ENCODE measurements at places on chromosomes 3 and 15.

DNA sequence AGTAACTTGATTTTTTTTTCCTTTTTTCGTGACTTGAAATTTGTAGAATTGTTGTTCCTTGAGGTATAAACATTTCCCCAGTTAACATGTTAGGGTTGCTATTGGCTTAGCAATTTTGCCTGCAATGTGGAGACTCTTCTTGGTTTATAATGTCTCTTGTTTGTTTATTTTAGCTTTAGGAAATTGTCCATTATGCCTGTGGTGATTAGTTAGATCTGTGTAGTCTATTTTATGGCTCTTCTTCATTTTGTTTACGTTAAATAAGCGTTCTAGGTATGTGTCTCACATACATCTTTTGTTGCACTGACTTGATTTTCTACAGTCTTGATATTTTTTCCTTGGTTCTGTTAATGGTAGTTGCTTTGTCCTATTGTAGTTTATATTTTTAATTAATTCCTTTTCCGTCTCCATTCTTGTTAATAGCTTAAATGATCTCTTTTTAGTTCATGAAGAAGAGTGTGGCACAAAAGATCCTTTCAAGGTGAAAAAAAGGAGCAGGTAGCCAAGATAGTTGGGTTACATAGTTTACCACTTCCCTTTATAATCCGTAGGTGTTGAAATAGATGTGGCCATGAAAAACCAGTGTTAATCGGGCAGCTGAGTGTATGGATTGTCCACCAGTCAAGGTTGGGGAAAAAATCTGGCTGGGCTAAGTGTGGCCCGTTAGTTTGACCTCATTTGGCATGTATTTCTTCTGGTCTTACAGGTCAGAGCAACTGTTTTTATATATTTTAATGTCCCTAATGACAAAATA, 12.1 kb downstream of the IQGAP1 start:
- DNase-seq: peak; percentile 3

- DNase-seq: no peak
These were observed 20.5 kb upstream of the ATP10A start for GRCh38 chr15:25883463-25884259.

DNA sequence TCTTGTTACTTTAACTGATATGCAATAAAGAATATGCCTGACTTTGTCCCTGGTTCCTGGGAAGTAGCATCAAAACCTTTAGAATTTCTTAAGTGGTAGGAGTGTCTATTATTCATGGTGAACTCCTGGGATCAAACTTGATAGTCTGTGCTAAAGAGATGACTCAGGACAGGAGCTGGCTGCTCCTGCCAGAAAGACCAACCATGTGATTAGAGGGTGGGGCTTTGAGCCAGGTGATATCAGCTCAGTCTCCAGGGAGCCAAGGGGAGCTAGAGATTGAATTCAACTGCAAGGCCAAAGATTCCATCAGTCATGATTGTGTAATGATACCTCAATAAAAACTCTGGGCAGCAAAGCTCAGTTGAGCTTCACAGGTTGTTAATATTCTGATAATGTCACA, 20.6 kb upstream of the TMC3 start:
- DNase-seq: no peak

DNA sequence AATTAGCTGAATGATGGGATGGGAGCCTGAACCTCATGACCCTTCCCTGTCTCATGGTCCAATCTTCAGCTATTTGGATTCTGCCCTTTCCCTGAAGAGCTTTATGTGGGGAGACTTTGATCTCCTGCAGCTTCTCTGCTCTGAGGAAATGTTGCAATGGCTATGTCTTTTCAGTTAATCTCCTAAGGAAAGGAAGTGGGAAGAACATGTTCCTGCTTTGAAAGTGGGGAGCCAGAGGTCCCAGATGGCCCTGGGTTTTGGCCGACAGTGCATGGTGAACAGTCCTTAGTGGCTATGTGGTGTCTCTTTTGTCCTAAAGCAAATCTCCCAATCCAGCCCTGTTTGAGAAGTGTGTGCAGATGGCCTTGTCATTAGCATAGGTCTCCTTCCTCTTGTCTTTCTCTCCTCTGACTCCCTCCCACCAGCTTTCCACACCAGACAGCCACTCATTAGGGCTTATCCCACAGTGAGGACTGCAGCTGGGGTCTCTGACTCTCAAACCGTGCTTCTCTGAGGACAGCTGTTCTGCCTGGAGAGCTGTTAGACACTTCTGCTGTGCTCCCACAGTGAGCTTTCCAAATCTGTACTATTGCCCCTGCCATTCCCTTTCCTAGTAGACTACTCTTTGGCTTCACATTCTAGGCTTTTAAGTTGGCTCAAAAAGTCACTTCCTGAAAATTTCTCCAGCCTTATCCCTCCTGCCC, 365.8 kb upstream of the UMPS start:
- no peak for DNase-seq

- no peak for DNase-seq
These were observed 52.9 kb upstream of the LIMD1 start for GRCh38 chr3:45541326-45542321.

GRCh38 chr15:53129121-53129904, 339.2 kb upstream of the ONECUT1 start:
- no peak for DNase-seq

GRCh38 chr15:93895976-93896770, 335.2 kb upstream of the MCTP2 start:
- DNase-seq: no peak

DNA sequence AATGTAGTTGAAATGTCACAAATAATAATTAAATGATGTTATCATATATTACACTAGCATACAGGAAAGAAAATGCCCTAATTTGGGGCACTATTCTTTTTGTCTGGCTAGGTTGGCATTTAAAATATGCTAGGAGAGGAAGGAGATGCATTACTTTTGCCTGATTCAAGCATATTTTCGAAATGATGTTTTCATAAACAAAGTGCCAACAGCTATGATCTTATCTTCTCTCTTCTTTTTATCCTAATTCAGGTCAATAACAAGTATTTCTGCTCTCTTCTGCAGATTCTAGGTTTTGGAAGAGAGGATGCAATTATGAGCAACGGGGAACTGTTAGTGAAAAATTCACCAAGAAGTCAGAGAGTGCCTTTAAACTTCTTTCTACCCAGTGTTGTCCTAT, 55.8 kb upstream of the NR2F2 start:
- DNase-seq: no peak

DNA sequence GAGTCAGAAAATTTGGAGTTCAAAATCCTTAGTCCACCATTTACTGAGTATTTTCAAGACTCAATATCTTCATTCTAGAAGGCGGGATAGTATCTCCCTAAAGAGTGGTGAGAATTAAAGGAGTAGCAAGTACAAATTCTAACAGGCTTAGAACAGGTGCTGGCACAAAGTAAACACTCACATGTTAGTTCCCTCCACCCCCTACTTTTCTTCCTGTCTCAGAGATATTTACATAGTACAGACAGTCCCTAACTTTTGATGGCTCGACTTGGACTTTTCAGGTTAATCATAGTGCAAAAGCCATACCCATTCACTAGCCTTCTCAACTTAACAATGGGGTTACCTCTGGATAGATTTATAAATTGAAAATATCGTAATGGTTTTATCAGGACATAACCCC, 476.2 kb upstream of the RASGRP1 start:
- no peak for DNase-seq

GRCh38 chr3:42746455-42747450, 26.3 kb downstream of the CCDC13 start:
- DNase-seq: no peak

DNA sequence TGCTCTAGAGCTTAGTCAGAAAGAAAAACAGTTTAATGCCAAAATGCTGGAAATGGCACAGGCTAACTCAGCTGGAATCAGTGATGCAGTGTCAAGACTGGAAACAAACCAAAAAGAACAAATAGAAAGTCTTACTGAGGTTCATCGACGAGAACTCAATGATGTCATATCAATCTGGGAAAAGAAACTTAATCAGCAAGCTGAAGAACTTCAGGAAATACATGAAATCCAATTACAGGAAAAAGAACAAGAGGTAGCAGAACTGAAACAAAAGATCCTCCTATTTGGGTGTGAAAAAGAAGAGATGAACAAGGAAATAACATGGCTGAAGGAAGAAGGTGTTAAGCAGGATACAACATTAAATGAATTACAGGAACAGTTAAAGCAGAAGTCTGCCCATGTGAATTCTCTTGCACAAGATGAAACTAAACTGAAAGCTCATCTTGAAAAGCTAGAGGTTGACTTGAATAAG, 150.5 kb upstream of the LRRFIP2 start:
- peak; percentile 14 for DNase-seq

GRCh38 chr3:61975199-61975598, 398.2 kb downstream of the FEZF2 start:
- no peak for DNase-seq

DNA sequence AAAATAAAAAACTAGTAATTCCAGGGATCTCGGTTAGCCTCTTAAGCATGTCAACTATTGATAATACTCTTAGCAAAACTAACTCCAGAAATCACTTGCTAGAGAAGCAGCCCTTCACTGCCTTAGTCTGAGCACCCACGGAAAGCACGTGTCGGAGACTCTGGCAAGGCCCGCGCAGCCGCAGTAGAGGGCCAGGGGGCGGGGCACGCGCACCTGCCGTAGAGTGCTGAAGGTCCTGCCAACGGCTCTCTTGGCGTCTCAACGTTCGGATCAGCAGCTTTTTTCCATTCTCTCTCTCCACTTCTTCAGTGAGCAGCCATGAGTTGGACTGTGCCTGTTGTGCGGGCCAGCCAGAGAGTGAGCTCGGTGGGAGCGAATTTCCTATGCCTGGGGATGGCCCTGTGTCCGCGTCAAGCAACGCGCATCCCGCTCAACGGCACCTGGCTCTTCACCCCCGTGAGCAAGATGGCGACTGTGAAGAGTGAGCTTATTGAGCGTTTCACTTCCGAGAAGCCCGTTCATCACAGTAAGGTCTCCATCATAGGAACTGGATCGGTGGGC, at the start of gene LDHAL6B:
Gene LDHAL6B, plus strand, starts transcription at position 221 of the 561 bp plus-strand sequence. Its CDS starts 98 bp downstream, at position 319.
- DNase-seq: no peak

- no peak for DNase-seq
These were observed 60.3 kb downstream of the STRIT1 start for GRCh38 chr3:155233213-155233612.

- DNase-seq: no peak
These were observed 93.4 kb downstream of the IL12A start for GRCh38 chr3:160081958-160082533.

DNA sequence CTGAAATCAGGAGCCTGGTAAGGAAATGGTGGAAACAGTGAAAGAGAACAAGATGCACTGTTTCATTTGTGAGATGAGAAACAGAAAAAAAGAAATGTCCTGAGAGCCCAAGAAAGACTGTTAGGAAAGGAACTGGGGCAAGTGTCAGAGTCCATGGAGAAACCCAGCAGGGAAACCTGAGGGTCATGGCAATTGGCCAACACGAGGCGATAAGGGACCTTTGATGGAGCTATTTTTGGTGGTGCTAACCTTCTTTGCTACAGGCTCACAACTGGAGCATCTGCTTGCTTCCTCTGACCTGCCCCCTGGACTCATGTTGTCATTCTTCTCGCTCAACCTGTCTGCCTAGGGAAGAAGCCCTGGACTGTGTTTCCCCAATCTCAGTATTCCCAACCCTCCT, 4.2 kb upstream of the TMEM41A start:
- no peak for DNase-seq

- DNase-seq: no peak
These were observed 4.8 kb upstream of the ZBTB20 start for GRCh38 chr3:115151921-115152320.

DNA sequence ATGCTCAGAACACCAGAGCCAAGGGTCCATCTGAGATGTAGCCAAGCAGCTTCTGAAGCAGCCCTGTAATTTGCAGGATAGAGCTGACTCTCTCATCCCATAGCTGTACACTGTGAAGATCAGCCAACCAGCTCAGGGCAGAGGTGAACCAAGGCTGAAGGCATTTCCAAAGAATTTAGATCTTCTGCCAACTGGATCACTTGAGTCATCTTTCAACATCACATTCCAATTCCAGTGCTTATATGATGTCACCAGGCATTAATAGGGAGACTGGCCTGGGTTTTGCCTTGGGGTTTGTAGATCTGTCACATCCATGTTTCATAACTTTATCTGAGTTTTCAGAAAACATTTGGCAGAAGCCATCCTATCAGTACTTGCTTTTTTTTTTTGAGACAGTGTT, 98.2 kb downstream of the NR2F2 start:
- no peak for DNase-seq

DNA sequence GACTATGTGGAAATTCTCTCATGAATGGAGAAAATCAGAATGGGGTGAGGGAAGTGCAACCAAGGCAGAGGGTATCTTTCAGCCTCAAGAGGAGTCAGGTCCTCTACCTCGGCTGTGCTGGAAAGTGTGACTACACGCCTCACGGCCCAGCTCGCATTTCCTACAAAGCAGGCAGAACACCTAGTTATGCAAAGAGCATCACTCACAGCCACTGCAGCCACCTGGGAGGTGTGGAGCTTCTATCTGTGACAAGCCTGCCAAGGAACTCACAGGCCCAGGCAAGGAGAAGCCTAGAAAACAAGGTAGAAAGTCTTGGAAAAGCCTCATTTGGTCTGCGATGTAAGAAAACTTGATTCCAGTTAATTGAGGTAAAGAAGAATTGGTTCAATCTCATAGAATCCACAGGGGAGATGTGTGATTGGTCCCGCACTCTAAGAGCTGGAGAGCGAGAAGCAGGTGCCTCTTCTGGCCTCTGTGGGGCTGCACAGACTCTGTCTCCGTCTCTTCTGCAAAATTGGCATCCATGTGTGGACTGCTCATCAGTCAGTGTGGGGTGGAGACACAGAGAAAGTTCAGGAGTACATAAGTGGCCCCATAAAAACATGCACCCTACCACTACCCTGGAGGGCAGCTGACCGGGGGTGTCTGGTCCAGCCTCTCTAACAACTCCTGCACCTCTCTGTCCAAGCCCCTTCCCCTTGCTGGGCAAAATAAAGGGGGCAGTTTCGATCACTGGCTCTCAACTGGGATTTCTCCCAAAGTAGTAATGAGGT, 76.8 kb downstream of the TAMM41 start:
- DNase-seq: no peak

DNA sequence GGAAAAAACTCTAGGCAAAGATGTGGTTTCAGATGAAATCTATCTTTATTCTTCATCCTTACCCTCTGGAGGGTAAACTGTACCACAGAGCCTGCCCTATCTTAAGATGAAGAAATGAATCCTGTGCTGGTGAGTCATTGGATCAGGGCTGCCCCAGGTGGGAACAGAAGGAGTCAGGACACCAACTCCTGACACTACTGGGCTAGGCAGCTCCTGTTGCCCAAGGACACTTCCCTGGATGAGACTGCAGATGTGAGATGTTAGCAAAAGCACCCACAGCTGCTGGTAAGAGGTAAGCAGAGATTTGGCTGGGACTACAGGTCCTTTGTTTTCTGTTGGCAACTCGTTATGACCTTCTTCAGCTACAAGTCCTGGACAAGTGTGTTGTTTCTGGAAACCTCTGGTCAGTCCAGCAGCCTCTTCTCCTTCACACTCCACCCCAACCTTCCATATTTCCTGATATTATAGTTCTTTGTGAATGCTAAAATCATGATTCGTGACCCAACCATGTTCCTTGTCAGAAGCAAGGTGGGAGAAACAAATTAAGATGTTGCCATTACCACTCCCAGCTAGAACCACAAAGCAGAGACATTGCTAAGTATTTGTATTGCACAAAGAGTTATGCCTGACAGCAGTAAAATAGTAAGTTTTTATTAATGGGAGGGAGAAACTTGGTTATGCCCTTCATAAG, 104.2 kb upstream of the TGFBR2 start:
- DNase-seq: no peak

Measured in GF-D8 (cell line).